Activated CD8-positive, alpha-beta memory T cell treated with anti-CD3 and anti-CD28 coated beads, Interleukin-2, amount 10 ng/mL, durations not matched to agents 7 days and 5 days (primary cell): ENCODE measurements at places on chromosomes 12 and 14. TPM values are rescaled to one million over a fixed set of nuclear protein-coding genes. Genes with fewer than 3 reads are reported as not detected.

The TMEM132D gene
- total RNA-seq: not detected

The SRRM4 gene
- total RNA-seq: not detected

The GPRC5A gene
- total RNA-seq: not detected

The KCNK13 gene
- total RNA-seq: 0.23 TPM

DNA sequence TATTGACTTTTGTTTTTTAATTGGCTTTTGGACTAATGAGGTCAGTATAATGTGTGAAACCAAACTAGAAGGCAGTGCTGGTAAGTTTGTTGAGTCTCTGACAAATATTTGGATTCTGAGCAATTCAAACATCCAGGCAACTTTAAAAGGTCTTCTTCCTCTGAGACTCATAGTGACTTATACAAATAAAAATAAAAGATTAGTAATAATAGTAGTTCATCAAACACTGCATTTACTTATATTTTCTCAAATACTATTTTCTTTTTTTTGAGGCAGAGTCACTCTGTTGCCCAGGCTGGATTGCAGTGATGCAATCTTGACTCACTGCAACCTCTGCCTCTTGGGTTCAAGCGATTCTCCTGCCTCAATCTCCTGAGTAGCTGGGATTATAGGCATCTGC, 337.9 kb downstream of the DAD1 start:
- no peaks in the 10 kb centered on the region for H3K36me3 ChIP-seq
- H3K27me3 ChIP-seq: no peaks in the 10 kb centered on the region
- H3K4me3 ChIP-seq: no peak overlapping the region
- no peak for DNase-seq
- no peaks in the 10 kb centered on the region for H3K4me1 ChIP-seq
- H3K27ac ChIP-seq: no peak overlapping the region

- H3K27me3 ChIP-seq: no peaks in the 10 kb centered on the region
- no peaks in the 10 kb centered on the region for H3K4me1 ChIP-seq
- no peaks in the 10 kb centered on the region for H3K36me3 ChIP-seq
- no peak overlapping the region for H3K4me3 ChIP-seq
- no peak for DNase-seq
Measured at GRCh38 chr12:80598004-80598606, 109.3 kb upstream of the MYF6 start.

GRCh38 chr14:101133068-101133467, 229.5 kb upstream of the RTL1 start:
- H3K27me3 ChIP-seq: peaks cover 11% of the 10 kb centered on the region
- H3K36me3 ChIP-seq: no peaks in the 10 kb centered on the region
- H3K27ac ChIP-seq: no peak overlapping the region

DNA sequence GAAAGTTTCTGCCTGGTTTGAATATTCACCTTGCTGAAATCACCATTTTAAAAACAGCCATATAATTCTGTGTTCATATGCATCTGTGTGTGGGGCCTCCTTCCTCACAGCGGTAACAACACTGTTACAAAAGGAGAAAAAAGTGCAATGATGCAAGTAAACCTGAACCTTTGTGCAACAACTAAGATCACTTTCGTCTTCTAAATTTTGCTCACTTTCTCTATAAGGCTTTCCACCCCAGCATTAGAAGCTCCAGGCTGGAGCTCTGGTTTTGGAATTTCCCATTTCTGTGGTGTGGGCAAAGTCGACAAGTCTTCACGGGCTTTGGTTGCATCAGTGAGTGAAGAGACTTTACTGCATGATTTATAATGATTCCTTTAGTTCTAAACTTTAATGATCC, 18.4 kb downstream of the FGD6 start:
- no peaks in the 10 kb centered on the region for H3K27me3 ChIP-seq
- no peak overlapping the region for H3K27ac ChIP-seq
- H3K4me1 ChIP-seq: no peaks in the 10 kb centered on the region
- H3K36me3 ChIP-seq: no peaks in the 10 kb centered on the region
- no peak overlapping the region for H3K4me3 ChIP-seq
- DNase-seq: no peak

- no peaks in the 10 kb centered on the region for H3K36me3 ChIP-seq
- H3K4me3 ChIP-seq: no peak overlapping the region
- H3K4me1 ChIP-seq: peaks cover 12% of the 10 kb centered on the region
- H3K27ac ChIP-seq: peak overlapping the region; percentile 33
- peaks cover 8% of the 10 kb centered on the region for H3K27me3 ChIP-seq
Measured at GRCh38 chr14:23052671-23053070, 4.6 kb downstream of the CDH24 start.
